ENCODE measurements at places on chromosomes 3 and 15. TPM values are rescaled to one million over a fixed set of nuclear protein-coding genes. Genes with fewer than 3 reads are reported as not detected.

- DNase-seq: no peak
These were observed 249.2 kb downstream of the OPA1 start for GRCh38 chr3:193842029-193842798.

- DNase-seq: no peak
These were observed 43.9 kb downstream of the GOLIM4 start for GRCh38 chr3:168051531-168052471.

GRCh38 chr3:55066551-55067047, 138.7 kb upstream of the LRTM1 start:
- DNase-seq: no peak

DNA sequence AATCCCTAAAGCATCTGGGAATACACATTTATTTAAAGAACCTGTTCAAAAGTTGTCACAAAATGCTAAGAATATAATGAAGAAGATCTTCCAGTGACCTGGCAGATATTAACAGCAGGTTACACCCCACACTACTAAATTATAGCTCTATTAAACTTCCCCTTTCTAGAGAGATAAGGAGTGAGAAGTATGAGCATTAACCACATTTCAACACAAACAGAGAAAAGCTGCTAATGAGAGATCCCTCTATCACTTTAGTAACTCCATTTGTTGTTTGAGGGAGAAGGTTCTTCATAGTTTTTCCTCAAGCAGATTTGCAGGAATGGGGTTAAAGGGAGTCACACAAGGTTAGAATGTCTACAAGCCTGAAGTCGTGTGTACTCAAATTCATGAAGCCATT, 3.6 kb downstream of the COL8A1 start:
- DNase-seq: no peak

- DNase-seq: peak; percentile 94
These were observed at the start of gene SATB1 for GRCh38 chr3:18424729-18425640. SATB1 (minus strand) TSS chr3:18425339; CDS start chr3:18420967, 4,372 bp downstream.

- no peak for DNase-seq
These were observed 440.5 kb upstream of the ADAMTS9 start for GRCh38 chr3:65128346-65128745.

GRCh38 chr3:64684715-64685261, 3.0 kb downstream of the ADAMTS9 start:
- no peak for DNase-seq

DNA sequence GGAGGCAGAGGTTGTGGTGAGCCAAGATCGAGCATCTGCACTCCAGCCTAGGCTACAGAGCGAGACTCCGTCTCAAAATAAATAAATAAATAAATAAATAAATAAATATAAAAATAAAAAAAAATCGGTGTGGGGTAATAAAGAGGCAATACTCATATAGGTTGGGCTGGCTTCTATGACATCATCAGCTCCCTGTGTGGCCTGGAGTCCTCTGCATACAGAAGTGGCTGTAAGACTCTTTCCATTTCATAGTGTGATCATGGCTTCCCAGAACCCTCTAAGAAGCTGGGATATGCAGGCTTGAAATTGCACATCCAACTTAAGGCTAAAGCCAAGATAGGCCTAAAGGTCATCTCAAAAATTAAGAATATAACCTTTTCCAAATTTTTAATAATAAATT, 101.6 kb downstream of the ZIC4 start:
- DNase-seq: no peak

- no peak for DNase-seq
These were observed 37.8 kb upstream of the SPTSSB start for GRCh38 chr3:161409069-161409468.

DNA sequence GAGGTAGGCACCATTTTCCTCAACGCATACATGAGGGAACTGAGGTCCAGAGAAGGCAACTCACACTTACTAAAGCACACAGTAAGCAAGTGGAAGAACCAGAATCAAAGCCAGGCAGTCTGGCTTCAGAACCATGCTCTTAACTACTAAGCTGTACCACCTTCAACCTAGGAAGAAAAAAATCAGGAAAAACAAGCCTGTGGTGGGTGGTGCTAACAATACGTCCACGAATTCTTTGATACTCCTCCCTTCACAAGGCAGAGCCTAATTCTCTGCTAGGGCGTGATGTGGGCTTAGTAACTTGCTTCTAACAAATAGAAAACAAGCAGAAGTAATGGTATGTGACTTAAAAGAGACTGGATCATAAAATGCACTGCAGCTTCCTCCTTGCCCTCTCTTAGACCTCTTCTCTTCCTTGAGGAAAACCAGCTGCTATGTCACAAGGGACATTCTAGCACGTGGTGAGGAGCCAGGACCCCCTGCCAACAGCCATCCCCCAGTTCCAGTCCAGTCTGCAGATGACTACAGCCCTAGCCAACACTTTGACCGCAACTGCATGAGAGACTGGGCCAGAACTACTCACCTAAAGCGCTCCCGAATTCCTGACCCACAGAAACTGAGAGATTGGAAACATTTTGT, 36.9 kb downstream of the HACD2 start:
- DNase-seq: no peak

GRCh38 chr15:72785841-72786240, 2.3 kb upstream of the ADPGK start:
- no peak for DNase-seq

DNA sequence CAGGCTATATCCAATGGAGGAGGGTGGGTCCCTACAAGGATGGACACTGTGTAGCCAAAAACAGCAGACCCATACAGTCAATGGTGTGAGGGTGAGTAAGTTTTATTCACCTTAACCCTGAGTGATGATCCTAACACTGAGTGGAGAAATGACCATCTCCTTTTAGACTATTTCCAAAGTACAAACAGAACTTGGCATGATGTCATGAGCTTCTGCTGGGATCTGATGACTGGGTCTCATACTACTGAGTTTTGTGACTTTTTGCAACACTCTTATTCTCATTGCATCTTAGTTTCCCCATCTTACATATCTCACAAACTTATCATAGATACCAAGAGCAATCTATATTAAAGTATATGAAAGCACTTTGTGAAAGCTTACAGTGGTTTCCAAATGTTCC, 330.3 kb upstream of the CFAP20DC start:
- DNase-seq: no peak

GRCh38 chr15:70095408-70096214, 2.1 kb downstream of the TLE3 start:
- DNase-seq: no peak

DNA sequence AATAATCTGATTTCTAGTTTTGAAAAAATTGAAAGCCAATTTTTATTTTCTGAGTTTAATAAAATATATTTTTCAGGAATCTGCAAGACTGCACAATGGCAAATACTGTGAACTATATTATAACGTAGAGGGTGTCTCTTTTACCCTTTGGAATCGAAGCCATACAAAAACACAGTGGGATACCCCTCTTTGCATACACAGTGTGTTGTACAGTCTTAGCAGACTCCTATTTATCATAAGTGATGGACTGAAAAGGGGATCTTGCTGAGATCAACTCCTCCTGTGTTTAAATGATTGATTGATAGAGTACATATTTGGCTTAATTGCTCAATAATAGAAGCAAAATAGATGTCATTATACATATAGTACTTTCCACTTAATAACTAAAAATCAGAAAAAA, 981.2 kb downstream of the NSUN3 start:
- DNase-seq: no peak

GRCh38 chr3:129482721-129483120, 42.7 kb downstream of the IFT122 start:
- DNase-seq: no peak

DNA sequence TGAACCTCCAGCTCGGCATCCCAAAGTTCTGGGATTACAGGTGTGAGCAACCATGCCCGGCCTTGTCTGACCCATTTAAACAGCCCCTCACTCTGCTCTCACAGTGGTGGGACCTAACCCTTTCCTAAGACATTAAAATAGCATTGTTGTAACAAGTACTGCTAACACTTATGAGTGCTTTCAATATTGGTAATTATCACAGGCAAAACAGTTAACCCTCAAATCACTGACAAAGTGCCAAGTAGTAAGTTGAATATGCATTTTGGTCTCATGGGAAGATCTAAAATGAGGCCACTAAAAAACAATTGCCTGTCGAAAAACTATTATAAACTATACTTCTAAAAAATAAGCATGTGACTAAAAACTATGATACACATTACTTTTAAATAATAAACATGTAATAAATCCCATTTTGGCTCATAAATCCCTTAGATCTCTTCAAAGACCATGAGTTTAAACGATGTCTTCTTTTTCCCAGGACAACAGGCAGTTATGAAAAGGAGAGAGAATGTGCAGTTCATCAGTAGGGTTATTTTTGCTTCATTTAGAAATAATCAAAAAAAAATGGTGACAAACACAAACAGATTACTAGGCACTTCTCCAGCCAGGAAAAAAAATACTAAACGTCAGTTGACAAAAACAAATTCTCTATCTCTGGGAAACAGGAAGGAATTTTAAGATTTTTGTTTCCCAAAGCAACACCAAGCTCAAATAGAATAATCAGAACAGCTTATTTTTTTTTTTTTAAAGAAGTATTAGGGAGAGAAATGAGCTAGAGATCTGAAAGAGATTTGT, 95.4 kb downstream of the RFTN1 start:
- no peak for DNase-seq

DNA sequence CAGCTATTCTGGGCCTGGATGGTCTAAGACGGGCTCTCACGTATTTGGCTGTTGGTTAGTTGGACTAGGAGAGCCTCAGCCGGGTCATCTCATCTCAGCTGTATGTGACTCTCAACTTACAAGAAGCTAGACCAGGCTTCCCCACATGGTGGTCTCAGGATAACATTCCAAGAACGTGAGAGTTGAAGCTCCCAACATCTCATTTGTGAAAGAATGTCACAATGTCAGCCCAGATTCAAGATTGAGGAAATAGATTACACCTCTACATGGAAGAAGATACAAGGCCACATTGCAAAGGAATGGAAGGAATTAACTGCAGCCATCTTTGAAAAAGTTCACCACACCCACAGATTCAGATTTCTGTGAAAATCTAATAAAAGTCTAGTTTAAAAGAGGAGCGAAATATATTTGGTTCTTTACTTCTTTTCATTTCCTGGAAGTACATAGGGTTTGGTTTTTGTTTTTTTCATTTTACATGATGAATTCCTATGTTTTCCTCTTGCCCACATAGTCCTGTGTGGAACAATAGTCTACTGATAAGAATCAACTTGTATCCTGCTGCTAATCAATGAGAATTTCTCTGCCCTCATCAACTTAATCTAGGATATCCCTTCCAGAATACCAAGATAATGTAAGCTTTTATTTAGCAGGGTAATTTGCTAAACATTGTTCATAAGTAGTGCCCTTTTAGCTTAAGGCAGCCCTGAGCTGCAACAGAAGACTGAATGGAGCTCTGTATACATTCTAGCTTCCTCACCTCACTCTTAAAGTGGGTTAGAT, 116.5 kb downstream of the CMSS1 start:
- DNase-seq: no peak

- no peak for DNase-seq
These were observed 208.4 kb downstream of the PLOD2 start for GRCh38 chr3:145952536-145952935.

GRCh38 chr3:61420136-61420759, 141.1 kb upstream of the PTPRG start:
- DNase-seq: no peak

GRCh38 chr3:172101107-172101506, 61.7 kb downstream of the FNDC3B start:
- no peak for DNase-seq

GRCh38 chr3:155229086-155229485, 64.4 kb downstream of the STRIT1 start:
- DNase-seq: no peak

Gene EXD1
- not detected for total RNA-seq

Gene NUP210
- 1.5 TPM for total RNA-seq

Gene EPB42
- 2.8 TPM for total RNA-seq

Gene PCSK6
- total RNA-seq: 16.9 TPM

Gene DHX30
- total RNA-seq: 52.2 TPM

Gene LRRC49
- total RNA-seq: 4.0 TPM

Gene SCN11A
- 0.32 TPM for total RNA-seq

Gene TRH
- total RNA-seq: not detected

Gene UROC1
- total RNA-seq: not detected

Gene DAPK2
- 18.1 TPM for total RNA-seq

Gene ZKSCAN7
- 2.7 TPM for total RNA-seq

Gene EFCC1
- 1.8 TPM for total RNA-seq

Gene A4GNT
- total RNA-seq: not detected

Gene CIB2
- total RNA-seq: 5.5 TPM

Gene GRM2
- total RNA-seq: 0.22 TPM

Gene SLC28A1
- total RNA-seq: 0.19 TPM

Gene RPUSD2
- total RNA-seq: 6.9 TPM

Gene ZNF660
- total RNA-seq: 4.8 TPM

Gene SLC6A20
- total RNA-seq: 0.16 TPM

Gene MKRN3
- total RNA-seq: not detected

Gene WDR93
- 0.32 TPM for total RNA-seq

Gene HESX1
- not detected for total RNA-seq

Gene IMPG2
- 0.13 TPM for total RNA-seq

Gene LRRC34
- 3.4 TPM for total RNA-seq

All from mesenteric fat pad (tissue), 1 donor.